Testis (tissue), 5 donors: ENCODE measurements at places on chromosomes 5 and 9. TPM values are rescaled to one million over a fixed set of nuclear protein-coding genes. Genes with fewer than 3 reads are reported as not detected.

Gene SEMA6A
- total RNA-seq: 67.6 TPM

DNA sequence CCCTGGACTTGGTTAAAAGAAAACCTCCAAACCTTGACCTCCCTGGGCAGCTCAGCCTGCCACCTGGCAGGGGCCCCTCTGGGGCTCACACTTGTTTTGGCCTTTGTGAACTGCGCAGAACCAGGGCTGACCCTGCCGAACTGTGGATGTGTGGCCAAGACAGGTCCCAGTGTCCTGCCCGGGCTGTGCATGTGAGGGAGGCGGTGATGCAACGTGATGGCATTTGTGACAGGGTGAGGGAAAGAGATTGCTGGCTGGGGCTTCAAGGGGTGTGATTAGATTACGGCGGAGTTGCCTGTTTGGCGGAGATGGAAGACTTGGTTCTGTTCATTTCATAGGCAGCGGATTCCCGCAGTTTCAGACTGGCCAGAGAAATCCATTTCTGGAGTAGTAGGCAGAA, 30.4 kb upstream of the NKX2-5 start:
- no peak overlapping the region for H3K27ac ChIP-seq
- H3K4me1 ChIP-seq: peaks cover 3% of the 10 kb centered on the region
- H3K36me3 ChIP-seq: no peaks in the 10 kb centered on the region
- no peaks in the 10 kb centered on the region for H3K27me3 ChIP-seq

- no peak for DNase-seq
- no peak overlapping the region for H3K27ac ChIP-seq
- H3K4me1 ChIP-seq: peaks cover 5% of the 10 kb centered on the region
- no peak overlapping the region for H3K4me3 ChIP-seq
Observed at GRCh38 chr5:102750151-102750834, 4.8 kb upstream of the PAM start.

DNA sequence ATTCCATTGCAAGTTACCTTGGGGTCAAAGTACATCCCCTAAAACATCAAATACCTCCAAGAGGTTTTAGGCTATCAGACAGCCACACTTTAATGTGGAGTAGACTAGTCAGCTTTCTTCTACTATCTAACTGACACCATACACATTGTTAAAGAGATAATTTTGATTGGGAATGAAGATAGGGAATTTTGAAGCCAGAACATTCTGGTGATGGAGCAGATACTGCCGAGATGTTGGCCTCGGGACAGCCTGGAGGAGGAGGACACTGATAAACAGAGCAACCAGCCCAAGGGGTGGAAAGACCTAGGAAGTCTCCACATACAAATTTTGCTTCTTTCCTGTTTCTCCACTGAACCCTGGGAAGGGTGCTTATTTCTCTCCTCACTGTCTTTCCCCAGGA, 14.9 kb downstream of the TJP2 start:
- peaks cover 38% of the 10 kb centered on the region for H3K4me1 ChIP-seq
- no peak for DNase-seq
- no peaks in the 10 kb centered on the region for H3K27me3 ChIP-seq
- H3K4me3 ChIP-seq: no peak overlapping the region
- H3K27ac ChIP-seq: peak overlapping the region; percentile 82
- no peaks in the 10 kb centered on the region for H3K36me3 ChIP-seq

DNA sequence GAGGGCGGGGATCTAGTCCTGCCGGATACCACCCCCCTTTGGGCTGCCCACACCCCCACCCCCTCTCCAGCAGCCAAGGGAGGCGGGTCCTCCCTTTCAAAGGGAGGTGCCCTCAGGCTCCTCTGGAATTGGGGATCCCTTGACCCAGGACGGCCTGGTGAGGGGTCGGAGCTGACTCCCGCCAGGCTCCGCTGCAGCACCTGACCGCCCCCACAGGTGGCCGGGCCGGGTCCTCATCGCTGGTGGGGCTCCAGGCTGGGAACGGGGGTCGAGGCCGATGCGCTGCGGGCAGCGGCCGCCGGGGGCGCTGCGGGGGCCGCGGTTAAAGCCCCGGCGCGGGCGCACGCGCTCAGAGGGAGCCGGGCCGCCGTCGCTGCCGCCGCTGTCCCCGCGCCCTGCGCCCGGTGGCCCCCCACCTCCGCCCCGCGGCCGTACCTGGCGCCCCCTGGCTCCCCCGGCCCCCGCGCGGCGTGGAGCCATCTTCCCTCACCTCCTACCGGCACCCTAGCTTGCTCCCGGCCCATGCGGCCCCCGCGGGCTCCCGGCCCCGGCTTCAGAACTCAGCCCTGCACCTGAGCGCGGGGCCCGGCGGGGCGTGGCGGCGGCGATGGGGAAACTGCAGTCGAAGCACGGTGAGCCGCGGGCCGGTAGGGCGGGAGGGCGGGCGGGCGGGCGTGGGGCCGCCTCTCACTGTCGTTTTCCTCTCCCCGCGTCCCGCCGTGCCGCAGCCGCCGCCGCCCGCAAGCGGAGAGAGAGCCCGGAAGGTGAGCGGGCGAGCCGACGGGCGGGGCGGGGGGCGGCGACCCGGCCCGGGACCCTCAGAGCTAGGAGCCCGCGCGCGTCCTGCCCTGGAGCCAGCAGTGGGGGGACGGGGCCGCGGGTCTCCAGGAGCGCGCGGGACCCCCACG, at the start of gene NKD2:
Gene NKD2 (plus strand): TSS at position 352 of the 908 bp plus-strand sequence. CDS start 256 bp downstream, at position 608.
- H3K36me3 ChIP-seq: no peaks in the 10 kb centered on the region
- H3K4me1 ChIP-seq: peaks cover 18% of the 10 kb centered on the region
- H3K27me3 ChIP-seq: no peaks in the 10 kb centered on the region
